ENCODE measurements at places on chromosomes 1 and 21.

GRCh38 chr1:25695771-25696311 lies 79.2 kb downstream of the MAN1C1 start:
- DNase-seq: peak; percentile 80

DNA sequence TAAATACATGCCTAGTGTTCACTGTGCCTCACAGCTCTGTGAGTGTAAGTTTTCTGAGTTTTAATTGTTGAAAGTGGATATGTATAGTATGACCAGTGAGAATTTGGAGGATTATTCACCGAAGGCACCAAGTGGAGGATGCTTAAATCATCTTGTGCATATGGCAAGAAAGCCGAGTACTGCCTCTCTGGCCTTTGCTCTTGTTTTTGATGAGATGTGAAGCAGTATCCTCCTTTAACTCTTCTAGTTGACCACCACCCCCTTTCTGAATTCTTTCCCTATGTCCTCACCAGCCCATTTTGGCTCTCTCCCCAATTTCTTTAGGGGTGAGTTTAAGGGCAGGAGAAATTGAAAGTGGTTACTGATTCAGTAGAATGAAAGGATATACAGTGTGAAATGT lies 130.4 kb downstream of the SYT2 start:
- peak; percentile 92 for DNase-seq

GRCh38 chr1:204754821-204755220 lies 69.3 kb upstream of the LRRN2 start:
- DNase-seq: no peak

DNA sequence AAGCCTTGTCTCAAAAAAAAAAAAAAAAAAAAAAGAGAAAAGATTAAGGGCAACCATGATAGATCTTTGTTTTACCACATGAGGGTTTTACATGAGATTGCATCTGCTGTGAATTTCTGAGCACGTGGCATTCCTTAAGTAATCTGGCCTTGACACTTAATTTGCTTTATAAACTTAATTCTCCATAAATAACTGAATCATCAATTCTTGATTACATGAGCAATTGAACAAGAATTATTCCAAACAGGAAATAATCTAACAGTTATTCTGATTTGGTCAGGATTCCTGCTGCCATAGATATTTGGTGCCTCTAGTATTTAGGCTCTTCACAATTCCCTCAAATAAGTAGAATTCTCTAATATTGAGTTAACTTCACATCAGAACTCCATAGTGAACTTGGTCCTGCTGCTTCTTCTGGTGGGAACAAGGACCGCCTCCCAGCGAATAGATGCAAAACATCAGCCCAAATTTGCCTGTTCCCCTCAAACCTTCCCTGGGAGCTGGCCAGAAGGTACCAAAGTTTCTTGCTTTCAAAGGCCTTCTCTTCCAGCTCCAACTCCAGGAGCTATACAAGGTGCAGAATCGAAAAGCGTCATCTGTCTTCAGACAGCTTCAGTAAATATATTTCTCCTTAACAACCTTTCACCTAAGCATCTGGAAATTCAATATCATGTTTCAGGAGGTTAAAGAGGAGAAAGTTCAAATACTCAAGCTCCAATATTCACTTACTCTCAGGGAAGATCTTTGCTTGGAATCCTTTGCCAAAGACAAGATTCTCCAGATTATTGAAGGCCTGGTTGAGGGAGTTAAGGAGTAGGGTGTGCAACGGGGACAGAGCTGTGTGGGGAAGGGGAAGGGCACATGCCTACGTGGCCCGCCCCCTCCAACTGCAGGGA lies 1.0 kb downstream of the KRTCAP2 start:
- no peak for DNase-seq

GRCh38 chr1:149903836-149904491 lies 4.6 kb downstream of the BOLA1 start:
- DNase-seq: no peak

DNA sequence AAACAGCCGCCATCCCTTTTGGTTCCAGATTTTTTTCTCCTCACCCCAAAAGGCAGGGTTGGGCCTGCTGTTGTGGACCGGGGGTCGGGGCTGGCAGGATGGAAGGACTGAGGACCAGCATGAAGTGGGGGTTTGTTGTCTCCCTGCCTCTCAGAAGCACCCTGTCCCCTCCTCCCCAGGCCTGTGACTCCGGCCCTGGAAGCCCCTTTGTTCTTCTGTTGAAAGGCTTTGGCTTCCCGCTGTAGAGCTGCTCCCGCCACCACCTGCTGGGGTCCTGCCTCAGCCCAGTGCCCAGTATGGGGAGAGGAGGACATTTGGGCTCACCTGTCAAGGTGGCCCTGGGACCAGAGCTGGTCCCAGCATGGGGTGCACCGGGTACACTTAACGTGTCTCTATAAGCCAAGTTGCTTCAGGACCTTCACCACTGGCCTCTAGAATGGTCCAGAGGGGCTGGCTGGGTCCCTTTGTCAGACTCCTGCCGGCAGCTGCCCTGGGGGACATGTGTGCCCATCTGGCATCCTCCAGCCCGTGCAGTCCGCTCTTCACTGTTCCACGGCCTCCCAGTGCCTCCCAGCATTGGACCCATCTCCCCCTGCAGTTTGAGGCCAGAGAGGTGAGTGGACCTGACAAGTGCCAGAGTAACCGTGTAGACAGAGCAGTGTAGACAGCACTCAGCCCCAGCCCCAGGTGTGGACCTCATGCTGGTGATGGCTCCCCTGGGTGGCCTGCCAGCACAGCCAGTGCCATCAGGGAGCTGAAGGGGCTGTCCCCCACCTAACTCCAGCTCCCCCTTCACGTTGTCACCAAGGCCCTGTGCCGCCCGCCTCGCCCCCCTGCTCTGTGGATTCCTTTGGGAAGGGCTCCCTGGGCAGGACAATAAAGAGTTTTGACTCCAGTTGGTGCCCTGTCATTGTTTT lies 6.1 kb upstream of the SYTL1 start:
- DNase-seq: no peak

DNA sequence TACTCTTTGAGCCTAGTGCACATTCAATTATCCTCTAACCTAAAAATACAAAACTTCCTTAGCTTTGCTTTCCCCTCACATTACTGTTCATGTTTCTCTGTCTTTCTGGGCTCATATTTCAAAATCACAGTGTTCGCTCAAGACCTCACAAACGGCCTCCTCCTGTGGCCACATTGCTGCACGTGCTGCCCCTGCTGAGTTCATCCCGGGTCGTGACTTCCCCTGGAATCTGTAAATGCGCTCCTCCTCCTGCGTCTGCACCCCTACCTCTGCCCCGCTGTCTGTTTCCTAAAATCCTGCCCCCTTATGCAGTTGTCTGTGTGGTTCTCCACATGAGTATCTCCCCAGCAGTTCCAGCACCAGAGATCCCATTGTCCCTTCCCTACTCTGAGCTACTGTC lies 45.5 kb upstream of the RAVER2 start:
- no peak for DNase-seq

DNA sequence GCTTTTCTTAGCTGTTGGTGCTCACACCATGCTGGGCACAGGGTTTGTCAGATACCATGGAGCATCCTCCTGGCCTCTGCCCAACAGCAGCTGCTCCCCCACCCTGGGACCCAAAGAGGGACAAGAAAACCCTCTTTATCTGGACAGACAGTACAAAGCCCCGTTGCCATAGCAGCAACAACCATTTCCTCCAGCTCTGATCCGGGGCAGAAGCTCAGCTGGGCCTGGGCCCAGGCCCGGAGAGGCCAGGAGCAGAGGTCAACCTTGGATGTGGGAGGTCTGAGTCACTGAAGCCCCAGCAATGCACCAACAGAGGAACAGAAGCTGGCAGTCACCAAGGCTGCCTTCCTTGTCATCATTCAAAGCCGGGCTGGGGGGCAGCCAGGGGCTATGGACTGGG lies 228.4 kb upstream of the POU3F1 start:
- no peak for DNase-seq

DNA sequence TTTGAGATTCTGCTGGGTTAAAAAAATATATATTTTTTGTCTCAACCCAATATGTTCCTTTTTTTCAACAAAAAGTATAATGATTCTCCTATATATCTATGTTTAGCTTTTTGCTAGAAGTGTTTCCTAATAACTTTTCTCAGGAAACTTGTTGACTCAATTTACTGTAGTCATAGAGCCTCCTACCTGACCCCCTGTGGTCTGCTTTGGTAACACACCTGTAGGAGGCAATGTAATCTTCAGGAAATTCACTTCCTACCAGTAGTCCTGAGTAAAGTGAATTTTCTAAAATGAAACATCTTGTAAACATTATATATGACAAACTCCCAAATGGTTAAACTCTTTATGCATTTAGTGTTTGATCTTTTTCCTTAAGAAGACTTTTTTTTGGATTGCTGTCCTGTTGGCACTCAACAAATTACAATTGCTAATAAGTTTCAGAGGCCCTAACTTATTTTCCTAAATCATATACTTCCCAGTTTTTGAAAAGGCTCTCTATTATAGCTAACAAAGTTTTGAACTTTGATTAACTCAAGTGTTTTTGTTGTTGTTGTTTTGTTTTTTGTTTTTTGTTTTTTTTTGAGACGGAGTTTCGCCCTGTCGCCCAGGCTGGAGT lies 118.3 kb downstream of the OLFML2B start:
- no peak for DNase-seq
